ENCODE measurements at places on chromosomes 7 and 10.

DNA sequence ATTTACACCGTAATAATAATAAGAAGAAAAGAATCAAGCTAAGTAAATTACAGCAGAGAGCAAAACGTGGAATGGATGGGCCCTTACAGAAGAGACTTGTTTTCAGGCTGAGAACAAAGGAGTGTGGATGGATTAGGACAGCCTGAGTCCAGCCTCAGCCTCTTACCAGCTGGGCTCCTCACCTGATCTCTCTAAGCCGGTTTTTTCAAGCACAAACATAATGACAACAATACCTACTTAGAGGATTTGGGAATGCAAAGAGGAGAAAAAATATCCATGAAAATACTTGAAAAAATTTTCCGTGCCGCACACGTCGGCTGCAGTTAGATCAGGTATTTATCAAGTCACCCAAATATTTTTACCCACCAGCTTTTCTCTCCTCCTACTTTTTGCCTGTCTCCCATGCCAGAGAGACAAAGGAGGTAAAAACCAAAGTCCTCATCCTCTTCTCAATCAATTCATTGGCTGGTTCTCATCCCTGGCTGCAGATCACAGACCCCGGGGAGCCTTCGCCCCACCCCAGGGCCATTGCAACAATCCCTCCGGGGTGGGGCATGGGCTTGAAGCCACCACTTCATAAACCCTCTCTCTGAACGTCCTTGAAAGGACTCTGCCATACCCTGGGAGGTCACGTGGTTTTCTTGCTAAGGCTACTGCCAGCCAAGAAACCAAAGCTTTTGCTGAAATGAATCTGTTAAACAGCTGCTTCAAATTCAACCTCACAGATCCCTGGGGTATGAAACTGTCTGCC is 29.7 kb upstream of the GTF2I start:
- no peak for DNase-seq

GRCh38 chr10:73803680-73804286 is 7.6 kb downstream of the NDST2 start:
- DNase-seq: no peak

DNA sequence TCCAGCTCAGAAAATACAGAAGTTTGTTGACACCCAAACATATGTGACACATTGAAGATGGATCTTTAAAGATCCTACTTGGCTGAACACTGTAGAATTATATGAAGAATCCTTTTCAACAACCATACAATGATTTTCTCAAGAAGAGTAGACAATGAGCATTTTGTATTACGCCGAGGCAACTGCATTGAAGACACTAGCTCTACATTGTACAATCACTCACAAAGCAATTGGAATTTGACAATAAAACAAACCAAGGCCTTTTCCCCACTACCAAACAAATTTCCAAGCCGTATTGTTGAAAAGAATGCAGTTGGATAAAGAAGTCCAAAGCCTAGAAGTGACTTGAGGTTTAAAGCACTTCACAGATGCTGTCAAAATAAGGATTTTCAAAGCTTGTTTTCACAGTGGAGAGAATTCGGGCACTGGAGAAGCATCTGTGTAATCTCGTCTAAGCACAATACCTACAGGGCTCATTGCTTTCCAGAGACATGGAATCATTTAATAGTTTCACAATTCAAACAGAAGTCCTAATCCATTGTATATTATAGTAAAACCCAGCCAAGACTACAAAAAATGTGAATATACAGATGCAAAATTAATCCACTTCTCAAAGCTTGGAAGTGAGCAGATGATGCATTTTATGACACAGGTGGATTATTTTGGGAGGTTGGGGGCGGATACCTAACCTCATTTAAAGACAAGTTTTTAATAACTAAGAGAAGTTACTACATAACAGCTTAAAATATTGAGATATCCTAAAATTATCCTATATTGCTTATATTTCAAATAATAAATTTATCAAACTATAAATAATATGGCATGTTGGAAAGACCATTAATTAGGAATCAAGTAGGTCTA is 78.6 kb downstream of the SORCS1 start:
- no peak for DNase-seq

- no peak for DNase-seq
Measured at GRCh38 chr7:33061282-33061937, 1.2 kb downstream of the NT5C3A start.

DNA sequence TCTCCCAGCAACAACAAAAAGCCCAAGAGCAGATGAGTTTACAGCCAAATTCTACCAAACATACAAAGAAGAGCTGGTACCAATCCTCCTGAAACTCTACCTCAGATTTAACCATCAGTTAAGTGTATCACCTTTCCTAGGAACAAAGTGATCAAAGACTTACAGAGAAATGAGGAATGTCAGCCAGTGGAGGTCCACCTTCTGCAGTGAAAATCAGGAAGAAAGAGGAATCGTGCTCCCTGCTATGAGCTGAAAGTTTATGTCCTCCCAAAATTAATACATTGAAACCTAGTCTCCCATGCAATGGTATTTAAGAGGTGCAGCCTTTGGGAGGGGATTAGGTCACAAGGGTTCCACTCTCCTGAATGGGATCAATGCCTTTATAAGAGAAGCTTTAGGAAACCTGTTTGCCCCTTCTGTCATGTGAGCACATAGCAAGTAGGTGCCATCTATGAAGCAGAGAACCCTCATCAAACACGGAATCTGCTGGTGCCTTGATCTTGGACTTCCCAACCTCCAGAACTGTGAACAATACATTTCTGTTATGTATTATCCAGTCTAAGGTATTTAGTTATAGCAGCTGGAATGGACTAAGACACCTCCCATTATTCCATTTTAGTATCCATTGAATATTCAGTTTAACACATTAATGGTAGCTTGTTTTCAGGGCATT is 139.0 kb upstream of the FZD8 start:
- DNase-seq: no peak

DNA sequence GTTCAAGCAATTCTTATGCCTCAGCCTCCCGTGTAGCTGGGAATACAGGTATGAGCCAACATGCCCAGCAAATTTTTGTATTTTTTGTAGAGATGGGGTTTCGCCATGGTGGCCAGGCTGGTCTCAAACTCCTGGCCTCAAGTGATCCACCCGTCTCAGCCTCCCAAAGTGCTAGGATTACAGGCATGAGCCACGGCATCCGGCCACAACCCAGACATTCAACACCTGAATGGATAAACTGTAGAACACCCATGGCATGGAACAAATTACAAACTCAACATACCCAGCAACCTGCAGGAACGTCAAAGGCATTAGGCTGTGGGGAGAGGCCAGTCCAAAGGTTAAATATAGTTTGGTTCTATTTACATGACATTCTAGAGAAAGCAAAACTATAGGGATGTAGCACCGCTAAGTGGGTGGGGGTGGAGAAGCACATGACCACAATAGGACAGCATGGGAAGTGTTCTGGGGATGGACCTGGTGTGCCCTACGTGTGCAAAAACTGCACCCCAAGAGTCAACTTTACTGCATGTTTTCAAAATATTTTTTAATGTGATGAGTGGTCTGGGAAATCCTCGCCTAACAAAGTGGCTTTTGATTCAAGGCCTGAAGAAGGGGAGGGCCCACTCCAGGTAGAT is 6.5 kb upstream of the PGAM2 start:
- no peak for DNase-seq

Data from stimulated activated CD4-positive, alpha-beta T cell treated with anti-CD3 and anti-CD28 coated beads, Interleukin-12 subunit alpha, Interleukin-12 subunit beta, amount 100 ng/mL, for 4 hours (primary cell).